Smooth muscle cell of the brain vasculature (primary cell): ENCODE measurements at places on chromosomes 16 and 17.

DNA sequence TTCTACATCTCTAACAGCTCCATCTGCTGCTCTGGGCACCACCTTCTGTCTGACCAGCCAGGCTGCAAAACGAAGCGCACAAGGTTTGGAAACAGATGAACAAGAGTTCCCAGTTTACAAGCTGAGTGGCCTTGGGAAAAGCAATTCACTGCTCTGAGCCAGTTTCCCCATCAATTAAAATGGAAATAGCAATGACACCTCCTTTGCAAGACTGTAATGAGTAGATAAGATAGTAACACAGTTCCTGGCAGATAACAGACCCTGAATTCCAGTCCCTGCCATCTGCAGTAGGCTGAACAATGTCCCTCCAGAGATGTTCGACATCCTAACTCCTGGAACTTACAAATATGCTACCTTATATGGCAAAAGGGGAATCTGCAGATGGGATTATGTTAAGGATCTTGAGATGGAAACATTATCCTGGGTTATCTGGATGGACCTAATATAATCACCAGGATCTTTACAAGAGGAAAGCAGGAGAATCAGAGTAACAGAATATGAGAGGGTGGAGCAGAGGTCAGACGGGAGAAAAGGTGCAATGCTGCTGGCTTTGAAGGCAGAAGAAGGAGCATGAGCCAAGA is 27.9 kb downstream of the CPPED1 start:
- no peak for DNase-seq

- no peak for DNase-seq
Measured at GRCh38 chr16:67357561-67357960, 30.9 kb downstream of the LRRC36 start.

DNA sequence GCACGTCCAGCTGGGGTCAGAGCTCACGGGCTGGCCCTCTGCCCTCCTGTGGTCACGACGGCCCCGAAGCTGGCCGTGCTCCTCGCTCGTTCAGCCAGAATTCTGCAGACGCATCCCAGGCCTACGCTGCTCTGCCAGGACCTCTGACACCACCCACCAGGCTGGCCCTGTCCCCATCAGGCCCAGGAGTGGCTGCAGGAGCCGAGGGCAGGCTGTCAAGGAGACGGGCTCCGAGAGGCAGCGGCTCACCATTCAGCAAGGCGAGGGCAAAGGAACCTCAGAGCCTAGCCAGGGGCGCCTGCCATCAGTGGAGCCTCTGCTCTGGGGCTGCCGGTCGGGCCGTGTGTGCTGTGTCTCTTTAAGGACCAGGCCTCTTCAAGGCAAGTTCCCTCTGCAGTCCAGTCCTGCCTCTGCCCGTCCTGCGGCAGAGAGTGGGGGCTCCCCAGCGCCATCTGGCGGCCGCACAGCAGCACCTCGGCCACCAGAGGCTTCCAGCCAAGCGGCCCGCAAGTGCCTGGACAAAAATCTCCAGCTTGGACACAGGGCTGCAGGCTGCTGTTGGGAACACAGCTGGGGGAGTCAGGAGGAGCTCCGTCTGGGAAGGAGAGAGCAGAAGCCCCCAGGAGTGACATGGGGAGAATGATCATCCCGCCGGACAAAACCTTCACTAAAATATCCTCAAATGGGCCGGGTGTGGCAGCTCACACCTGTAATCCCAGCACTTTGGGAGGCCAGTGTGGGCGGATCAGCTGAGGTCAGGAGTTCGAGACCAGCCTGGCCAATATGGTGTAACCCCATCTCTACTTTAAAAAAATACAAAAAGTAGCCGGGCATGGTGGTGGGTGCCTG is 7.4 kb upstream of the ABR start:
- no peak for DNase-seq

GRCh38 chr17:8160224-8160577 is 2.5 kb downstream of the VAMP2 start:
- no peak for DNase-seq

DNA sequence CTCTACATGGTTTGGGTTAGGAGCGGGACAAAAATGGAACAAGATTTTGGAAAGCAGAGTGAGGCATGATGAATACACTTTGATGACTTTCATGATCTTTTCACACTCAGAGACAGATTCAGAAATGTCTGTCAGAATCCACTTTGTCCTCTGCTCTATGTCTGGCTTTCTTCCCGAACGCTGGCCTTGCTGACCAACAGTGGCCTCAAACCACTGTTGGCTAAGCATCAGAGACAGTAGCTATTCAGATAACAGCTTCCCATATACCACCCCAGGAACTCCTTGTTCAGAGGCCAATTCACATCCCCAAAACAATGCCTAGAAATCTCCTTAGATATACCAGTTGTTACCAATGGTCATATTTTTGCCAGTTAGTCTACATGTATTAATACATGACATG is 40.9 kb downstream of the FBXL20 start:
- DNase-seq, result no peak

DNA sequence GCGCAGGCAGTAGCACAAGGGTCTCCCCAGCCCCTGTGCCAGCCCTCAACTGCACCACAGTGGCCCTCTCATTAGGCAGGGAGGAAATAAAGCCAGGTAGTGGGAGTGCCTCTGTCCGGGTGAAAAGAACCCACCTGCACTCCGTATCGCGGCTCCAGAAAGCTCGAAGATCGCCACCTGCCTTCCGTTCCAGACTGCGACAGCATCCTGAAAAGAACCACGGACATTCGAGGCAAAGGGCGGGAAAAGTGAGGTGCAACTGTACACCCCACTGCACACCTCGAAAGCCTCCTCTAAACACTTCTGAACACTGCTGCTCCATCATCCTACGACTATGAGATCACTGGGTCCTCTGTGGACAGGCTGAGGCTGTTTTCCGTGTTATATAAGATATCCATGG is 28.7 kb downstream of the IFT140 start:
- no peak for DNase-seq

DNA sequence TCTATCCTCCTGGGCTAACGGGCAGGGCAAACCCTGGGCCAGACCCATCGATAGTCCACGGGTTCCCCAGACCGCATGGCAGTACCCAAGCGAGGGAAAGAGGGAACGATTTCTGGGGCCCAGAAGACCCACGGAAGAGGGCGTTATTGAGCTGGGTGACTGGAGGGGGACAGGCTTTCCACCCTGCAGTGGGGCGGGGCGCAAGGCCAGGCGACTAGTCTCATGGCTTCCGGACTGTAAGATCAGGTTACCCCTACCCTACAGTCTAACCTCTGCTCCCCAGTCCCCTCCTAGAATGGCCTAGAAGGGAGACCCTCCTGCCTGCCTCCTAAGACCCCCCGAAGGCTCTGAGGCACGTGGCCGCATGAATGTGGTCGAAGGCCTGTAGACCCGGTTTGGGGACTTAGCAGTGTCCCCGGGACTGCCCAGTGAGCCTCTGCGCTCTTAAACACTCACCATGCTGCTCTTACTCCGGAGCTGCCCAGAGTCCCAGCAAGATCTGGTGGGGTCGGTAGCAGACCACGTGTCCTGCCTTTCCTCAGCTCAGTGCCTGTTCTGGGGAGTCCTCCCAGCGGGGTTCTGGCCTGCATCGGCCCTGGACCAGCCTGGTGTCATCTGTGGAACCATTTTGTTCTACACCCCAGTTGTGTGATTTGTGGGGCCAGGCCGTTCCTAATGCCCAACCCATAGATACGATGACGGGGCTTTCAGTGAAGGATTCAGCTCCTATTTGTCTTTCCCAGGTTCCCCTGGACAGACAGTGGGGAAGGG is 13.2 kb upstream of the AURKB start:
- no peak for DNase-seq

- DNase-seq, result no peak
Measured at GRCh38 chr16:20844588-20844987, 38.3 kb downstream of the REXO5 start.

DNA sequence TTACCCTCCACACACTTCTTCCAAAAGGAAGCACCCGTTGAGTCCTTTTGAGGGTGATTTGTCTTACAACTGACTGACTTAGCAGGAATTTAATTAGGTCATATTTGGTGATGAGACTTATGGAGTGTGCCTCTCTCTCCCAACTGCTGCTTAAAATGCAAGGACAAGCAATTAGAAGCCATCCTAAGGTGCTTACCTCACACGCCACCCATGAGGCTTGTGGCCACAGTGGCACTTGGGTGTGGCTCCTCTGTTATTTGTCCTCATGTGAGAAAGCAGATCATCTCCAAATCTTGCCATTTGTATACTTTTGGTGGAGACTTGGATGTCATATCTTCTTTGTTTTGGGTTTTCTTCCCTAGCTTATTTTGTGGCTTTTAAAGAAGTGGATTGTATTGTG is 61.6 kb downstream of the WNT3 start:
- DNase-seq, result no peak

- no peak for DNase-seq
Measured at GRCh38 chr17:44222112-44222869, 2.8 kb upstream of the UBTF start.

DNA sequence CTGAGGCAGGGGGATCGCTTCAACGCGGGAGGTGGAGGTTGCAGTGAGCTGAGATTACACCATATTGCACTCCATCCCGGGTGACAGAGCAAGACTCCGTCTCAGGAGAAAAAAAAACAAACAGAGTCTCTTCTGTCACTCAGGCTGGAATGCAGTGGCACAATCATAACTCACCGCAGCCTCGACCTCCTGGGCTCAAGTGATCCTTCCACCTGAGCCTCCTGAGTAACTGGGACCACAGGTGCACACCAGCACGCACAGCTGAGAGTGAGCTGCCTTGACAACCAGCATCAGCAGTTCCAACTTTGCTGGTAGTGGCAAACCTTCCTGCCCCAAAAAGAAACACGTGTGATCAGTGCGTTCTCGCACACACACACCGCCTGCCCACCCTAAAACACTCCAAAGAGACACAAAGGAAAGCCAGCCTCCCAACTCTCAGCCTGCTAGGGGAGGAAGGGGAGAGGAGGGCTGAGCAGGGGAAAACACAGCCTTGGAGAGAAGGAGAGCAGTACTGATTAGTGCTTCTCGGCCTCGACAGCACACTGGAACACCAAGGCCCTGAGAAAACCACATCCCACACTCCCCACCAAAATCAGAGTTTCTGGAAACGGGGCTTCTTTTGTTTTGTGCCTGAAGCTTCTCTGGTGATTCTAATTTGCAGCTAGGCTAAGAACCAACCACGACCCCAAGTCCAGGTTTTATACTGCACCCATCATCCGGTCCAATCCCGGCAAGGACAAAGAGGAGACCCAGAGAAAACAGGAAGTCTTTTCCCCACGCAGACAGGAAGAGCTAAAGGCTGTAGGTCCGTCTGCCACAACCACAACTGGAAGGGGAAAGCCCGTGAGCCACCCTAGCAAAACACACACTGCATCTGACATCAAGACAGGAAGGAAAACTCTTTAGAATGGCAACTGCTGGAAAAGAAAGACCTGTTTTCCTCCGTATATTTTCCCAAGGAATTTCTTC is 28.8 kb downstream of the ZCCHC14 start:
- DNase-seq, result no peak

- no peak for DNase-seq
Measured at GRCh38 chr16:50522324-50522723, 25.9 kb upstream of the NKD1 start.

DNA sequence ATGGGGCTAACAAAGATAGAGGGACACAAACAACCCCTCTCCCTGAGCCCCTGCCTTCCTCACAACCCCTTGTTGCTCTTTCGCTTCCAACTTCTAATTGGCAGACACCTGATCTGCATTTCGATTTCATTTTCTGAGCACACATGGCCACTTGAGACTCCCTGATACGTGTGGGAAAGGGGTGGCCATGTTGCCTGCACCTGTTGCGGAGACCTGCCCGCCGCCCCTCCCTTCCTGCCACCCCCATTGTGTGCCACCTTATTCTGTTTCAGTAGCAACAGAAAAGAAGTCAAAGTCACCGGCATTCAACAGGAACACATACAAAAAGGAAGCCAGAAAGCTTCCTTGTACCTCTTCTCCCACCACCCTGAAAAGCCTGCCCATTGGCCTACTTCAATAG is 254.7 kb upstream of the SOX9 start:
- no peak for DNase-seq

- DNase-seq, result no peak
Measured at GRCh38 chr17:550041-550398, 164.6 kb downstream of the VPS53 start.

GRCh38 chr17:45345554-45346215 is 28.9 kb upstream of the MAP3K14 start:
- DNase-seq, result no peak

GRCh38 chr16:74830648-74831047 is 56.0 kb upstream of the FA2H start:
- DNase-seq, result no peak

DNA sequence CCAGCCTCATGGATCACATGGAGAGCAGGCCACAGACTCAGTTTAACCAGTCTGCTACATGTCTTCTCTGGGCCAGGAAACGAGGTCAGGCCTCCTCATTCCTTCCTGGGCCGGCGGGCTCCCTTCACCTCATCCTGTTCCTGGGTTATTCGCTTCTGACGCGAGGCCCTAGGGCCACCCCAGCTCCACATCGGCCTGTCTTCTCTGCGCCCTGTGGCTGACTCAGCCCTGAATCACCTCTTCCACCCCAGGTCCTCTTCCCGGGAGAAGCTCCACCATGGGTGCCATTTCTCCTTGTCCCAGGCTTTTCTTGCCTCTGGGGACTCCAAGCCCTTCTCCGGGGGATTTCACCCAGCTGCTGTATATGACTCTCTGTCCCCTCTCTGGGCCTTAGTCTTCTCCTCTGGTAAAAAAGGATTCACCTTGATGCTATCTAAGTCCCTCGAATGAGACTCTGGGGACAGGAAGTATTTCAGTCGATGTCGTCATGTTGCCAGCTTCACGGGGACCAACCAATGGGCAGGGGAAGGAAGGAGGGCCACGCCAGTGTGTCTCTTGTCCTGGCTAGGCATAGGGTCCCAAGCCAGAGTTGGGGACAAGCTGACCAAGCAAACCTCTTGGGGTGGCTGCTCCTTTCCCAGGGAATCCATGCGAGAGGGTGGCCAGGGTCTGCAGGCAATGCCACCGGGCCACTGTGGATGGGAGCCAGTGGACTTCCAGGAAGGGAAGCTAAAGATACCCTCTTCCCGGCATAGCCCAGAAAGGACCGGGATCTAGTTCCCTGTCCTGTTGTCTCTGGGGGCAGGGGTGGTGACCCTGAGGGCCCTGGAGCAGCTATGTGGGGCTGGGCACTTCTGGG is 58.7 kb downstream of the SOCS3 start:
- no peak for DNase-seq

- no peak for DNase-seq
Measured at GRCh38 chr17:27199948-27200347, 94.0 kb upstream of the WSB1 start.

GRCh38 chr17:76633628-76634328 is 9.8 kb downstream of the ST6GALNAC1 start:
- no peak for DNase-seq

DNA sequence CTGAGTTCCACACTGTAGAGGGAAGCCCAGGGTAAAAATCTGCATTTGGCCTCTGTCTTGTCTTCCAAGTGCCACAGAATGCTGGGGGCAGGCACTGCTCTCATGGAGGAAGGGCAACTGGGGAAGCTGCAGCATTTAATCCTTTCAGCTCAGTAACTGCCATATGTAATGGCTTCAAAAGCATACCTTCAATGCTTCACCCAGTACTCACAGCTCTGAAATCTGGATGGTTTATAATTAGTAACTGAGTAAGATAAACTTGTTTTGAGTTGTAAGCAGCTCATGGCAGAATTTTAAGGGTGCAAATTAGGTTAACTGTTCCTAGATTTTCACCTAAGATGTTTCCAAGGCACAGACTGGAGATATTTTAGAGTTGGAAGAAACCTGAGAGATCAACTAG is 24.5 kb downstream of the PMP22 start:
- DNase-seq, result no peak
